MV-4-11 (cell line): ENCODE measurements at places on chromosomes 1 and 21.

GRCh38 chr21:17334484-17334883, 178.4 kb upstream of the CXADR start:
- no peak for DNase-seq

DNA sequence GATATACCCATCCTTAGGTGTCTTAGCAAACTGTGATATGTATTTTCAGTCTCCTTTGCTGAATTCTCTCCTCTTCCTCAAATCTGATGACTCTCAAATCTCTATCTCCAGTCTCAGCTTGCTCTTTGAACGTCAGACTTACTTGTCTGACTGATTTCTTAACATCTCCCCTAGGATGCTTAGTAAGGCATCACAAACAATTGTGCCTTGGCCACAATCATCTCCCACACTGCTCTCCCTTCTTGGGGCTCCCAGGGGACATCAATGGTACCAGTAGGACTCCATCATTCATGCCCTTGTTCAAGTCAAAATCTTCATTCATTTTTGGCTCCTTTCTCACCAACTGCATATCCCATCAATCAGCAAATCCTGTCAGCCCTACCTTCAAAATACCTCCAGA, 42.0 kb downstream of the GNG12 start:
- no peak for DNase-seq

GRCh38 chr1:178075333-178075732, 18.6 kb upstream of the RASAL2 start:
- DNase-seq: no peak

DNA sequence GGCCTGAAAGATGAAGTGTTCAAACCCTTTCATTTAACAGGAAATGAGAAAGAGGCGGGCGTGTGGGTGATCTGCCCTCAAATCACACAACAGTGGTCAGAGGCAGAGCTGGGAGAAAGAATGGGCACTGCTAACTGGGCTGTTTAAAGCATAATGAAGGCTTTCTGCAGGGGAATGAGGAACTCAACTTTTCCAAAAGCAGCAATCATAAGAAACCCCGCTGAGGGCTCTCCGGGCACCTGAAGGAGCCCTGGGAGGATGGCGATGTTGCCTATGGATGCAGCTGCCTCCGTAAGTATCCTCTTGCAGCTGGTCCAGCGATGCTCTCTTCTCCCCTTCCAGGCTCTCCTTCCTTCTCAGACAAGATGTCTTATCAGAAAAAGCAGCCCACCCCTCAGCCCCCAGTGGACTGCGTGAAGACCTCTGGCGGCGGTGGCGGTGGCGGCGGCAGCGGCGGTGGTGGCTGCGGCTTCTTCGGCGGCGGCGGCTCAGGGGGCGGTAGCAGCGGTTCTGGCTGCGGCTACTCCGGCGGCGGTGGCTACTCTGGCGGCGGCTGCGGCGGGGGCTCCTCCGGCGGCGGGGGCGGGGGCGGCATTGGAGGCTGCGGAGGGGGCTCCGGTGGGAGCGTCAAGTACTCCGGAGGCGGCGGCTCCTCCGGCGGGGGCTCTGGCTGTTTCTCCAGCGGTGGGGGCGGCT, 1.2 kb downstream of the LORICRIN start:
- peak; percentile 77 for DNase-seq

DNA sequence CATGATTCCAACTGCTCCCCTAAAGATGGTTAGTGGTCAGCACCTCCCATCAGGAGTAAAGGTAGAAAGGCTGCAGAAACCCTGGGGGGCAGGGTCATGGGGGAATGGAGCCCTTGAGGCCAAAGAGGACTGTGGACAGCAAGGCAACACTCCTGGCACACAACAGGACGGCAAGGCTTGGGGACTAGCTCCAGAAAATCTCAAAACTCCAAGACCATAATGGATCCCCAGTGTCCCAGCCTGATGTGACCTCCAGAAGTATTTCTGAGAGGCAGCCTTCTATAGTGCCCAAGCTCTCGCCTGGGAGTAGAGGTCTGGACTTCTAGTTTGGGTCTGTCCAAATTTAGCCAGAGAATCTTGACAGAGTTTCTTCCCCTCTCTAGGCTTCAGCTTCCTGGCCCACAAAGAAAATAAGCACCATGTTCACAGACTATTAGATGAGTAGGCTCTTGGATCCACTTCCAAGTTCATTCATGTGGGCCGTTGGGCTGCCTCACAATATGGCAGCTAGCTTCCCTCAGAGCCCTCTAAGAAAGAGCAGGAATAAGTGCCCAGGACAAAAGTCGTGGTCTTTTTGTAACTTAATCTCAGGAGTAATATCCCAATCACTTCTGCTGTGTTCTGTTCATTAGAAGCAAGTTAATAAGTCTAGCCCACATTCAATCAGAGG, 6.9 kb downstream of the CD2 start:
- no peak for DNase-seq

GRCh38 chr1:166031932-166032571, 134.7 kb downstream of the FAM78B start:
- no peak for DNase-seq

- peak; percentile 69 for DNase-seq
Observed at GRCh38 chr1:15224974-15225373, 22.0 kb upstream of the FHAD1 start.

DNA sequence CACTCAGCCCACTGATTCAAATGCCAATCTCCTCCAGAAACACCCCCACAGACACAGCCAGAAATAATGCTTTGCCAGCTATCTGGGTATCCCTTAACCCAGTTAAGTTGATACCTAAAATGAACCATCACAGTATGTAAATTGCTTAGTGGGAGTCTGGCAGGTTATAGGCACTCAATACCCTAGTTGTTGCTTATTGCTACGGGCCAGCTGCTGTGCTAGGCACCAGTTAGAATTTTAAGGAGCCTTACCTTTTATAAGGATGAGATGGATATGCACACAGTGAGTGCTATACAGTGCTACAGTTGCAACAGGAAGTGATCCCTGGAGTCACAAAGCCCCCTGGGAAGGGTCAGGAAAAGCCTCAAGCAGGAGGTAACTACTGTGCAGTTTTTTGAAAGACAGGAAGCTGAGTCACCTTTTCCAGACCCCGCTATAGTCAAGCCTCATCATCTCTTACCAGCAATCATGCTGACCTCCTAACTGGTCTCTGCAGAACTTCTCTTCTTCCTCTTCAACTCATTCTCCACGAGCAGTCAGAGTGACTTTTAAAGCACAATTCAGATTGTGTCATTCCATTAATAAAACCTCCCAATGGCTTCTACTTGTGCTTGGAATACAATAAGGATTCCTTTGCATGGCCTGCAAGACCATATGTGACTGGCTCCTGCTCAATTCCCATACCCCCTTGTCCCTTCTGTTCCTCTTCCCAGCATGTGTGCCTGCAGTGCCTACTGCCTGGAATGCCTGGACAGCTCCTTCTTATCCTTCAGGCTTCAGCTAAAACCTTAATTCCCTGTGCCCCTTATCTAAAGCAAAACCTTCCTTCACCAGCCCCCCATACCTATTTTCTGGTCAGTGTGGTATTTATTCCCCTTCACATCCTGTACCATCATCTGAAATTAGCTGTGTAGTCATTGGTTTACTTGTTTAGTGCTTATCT, 10.4 kb upstream of the TLR5 start:
- DNase-seq: peak; percentile 85

- no peak for DNase-seq
Observed at GRCh38 chr1:244496186-244496585, 35.1 kb downstream of the CATSPERE start.

DNA sequence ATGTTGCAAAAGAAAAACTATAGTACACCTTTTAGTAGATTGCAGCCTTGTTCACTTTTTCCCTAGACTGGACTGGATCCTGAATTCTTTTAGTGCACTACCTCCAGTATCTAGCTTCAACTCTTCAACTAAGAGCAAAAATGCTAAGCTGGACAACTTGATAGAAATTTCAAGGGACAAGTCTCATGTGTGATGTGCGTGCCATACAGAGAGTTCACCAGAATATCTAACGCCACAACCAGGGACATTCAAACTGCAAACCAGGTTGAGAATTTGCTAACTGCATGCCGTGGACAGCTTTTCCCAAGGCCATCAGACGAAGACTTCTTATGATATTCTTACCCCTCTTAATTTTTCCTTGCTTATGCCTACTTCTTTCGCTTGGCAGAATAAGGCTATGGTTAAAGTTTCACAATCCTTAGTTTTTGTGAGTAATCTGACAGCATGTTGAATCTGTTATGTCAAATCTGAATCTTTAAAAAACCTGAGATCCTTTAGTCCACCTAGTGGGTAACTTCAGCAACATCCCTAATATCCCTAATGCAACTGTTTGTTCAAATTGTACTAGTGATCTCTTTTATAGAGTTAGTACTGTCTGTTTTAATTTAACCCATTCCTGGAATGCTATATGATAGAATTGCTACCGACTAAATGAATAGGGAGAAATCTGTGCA, 66.4 kb downstream of the DDAH1 start:
- peak; percentile 1 for DNase-seq

- DNase-seq: no peak
Observed at GRCh38 chr1:229344937-229345684, 2.3 kb upstream of the CCSAP start.

DNA sequence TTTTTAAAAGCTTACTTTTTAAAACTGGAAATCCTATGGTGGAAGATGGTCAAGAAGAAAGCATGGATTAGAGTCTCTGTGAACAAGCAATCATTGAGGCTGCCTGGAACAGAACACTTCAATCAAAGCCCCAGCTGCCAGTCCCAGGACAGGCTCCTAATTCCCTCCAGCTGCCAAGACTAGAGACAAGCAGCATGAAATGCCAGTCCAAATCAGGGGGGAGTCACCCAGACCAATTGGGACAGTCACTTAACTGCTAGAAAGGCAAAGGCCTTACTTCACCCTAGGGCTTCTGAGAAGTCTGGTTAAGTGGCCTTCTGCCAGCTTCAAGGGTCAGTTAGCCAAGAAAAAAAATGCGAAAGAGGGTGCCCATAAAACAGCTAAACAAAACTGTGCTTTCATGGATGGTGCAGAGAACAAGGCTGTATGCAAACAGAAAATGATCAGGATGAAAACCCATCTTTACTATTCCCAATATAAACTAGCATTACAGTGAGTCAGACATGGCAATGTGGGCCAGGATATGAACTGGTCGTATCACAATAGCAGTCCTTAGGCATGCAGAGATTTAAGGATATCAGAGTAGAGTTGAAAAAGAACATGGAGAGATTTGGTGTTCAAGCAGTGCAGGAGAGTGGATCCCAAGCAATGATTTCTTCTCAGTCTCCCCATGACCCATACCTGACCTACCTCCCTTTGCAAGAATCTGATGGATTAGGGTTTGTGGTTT, 31.0 kb upstream of the MAN1A2 start:
- DNase-seq: no peak

GRCh38 chr1:54814126-54814498, 13.0 kb upstream of the TTC22 start:
- no peak for DNase-seq

DNA sequence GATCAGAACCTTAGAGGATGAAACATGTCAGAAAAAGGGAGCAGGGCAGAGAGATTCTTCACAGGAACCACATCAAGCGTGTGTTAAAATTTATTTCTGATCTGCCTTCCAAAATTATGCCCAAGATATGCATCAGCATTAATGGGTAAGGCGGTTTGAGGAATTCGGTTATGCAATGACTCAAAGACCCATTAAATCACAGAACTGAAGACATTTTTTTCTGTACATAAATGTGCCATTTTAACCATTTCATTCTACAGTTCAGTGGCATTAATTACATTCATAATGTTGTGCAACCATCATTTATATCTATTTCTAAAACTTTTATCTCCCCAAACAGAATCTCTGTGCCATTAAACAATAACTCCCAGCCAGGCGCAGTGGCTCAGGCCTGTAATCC, 43.4 kb downstream of the CNST start:
- no peak for DNase-seq

- no peak for DNase-seq
Observed at GRCh38 chr1:222828939-222829338, 14.1 kb downstream of the DISP1 start.

DNA sequence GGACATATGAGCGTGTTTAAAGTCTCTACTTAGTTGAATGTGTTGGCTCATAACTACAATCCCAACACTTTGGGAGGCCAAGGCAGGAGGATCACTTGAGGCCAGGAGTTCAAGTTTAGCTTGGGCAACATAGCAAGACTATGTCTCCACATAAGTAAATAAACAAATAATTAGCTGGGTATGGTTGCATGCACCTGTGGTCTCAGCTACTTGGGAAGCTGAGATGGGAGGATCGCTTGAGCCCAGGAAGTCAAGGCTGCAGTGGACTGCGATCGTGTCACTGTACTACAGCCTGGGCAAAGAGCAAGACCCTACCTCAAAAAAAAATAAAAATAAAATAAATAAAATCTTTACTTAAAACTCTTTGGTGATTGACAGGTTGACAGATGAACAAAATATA, 13.0 kb upstream of the PDIK1L start:
- DNase-seq: no peak

GRCh38 chr1:110436635-110437034, 14.3 kb upstream of the PROK1 start:
- no peak for DNase-seq

GRCh38 chr1:223775054-223775453, 62.7 kb downstream of the CAPN2 start:
- DNase-seq: no peak

DNA sequence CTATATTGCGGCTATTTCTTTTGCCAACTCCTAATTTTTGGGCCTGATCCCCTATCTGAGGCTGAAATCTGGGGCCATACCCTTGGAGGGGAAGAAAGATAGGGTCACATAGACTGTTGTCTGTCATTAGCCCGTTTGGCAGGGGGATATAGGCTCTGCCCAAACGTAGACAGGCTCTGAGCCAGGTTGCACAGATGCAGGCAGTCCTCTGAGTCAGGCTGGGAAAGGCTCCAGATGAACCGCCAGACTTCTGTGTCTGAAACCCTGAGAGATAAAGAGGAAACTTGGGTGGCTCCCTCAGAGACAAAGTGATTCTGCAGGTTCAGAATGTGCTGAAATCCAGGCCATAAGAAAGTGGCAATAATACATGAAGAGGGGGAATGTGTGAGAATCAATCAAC, 4.0 kb upstream of the CAP1 start:
- DNase-seq: peak; percentile 55

GRCh38 chr1:24162201-24162600, 19.3 kb upstream of the IL22RA1 start:
- DNase-seq: peak; percentile 38

DNA sequence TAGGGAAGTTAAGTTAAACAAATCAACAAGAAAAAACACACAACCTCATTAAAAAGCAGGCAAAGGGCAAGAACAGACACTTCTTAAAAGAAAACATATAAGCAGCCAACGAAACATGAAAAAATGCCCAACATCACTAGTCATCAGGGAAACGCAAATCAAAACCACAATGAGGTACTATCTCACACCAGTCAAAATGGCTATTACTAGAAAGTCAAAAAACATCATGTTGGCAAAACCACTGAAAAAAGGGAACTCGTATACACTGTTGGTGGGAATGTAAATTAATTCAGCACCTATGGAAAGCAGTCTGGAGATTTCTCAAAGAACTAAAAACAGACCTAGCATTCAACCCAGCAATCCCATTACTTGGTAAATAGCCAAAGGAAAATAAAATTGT, 51.1 kb downstream of the HSF2BP start:
- DNase-seq: peak; percentile 56

DNA sequence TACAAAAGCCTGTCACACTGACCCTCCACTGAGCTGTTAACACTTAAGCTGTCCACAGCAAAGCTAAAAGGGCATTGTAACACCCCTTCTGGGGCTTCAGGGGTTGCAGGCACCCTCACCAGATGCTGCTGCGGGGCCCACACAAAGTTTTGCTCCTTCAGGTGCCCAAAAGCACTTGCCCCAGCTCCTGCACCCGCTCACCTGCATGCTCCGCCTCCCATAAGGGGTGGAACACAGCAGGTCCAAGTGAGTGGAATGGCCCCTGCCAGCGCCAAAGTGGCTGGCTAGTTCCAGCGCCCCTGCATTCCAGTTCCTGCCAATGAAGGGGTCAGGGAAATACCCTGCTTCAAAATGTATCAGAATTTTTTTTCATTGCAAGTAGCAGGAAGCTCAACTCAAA, 7.3 kb upstream of the RBP7 start:
- no peak for DNase-seq
